ENCODE measurements at places on chromosomes 11 and 22. TPM values are rescaled to one million over a fixed set of nuclear protein-coding genes. Genes with fewer than 3 reads are reported as not detected.

The CRYBA4 gene
- total RNA-seq, result not detected

The ACR gene
- not detected for total RNA-seq

The SCYL1 gene
- 75.3 TPM for total RNA-seq

The ARVCF gene
- 25.2 TPM for total RNA-seq

The OR52N4 gene
- total RNA-seq, result not detected

The TRIM49 gene
- total RNA-seq, result not detected
